ENCODE measurements at places on chromosomes 6 and 20.

DNA sequence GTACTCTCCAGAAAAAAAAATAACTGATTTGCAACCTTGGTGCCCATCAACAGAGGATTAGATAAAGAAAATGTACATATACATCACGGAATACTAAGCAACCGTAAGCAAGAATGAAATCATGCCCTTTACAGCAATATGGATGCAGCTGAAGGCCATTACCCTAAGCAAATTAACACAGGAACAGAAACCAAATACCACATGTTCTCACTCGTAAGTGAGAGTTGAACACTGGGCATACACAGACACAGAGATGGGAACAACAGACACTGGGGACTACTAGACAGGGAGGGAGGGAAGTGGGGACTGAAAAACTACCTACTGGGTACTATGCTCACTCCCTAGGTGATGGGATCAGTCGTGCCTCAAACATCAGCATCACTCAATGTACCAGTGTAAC lies 32.8 kb upstream of the CAP2 start:
- no peak for DNase-seq

DNA sequence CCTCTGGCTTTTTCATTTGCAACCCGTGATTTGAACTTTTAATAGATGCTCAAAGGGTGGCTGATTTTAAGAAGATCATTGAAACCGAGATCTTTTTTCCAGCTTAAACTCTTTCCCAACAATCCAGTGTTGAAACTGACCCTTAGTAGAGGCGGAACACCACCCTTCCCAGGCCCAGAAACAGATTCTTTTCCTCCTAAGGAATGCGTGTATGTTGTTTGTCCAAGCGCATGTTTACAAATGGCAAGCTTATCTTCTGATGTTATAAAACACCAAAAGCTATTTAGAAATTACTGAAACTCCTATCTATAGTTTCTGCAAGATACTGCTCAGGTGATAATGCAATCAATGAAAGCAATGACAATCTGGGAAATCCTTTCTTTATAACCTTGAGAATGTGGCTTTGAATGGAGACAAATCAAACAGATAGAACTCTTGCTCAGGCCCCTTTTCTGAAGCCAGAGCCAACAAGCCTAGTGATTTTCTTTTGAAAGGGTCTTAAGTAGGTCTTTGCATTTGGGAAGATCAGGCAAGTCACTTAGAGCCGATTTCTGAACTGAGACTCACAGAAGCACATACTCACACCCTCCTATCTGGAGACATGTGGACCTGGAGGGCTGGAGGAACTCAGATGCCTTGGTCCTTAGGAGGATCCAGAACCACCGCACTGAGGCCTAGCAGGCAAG lies 9.1 kb downstream of the BANF2 start:
- no peak for DNase-seq

- DNase-seq = no peak
Measured at GRCh38 chr6:157488058-157488457, 107.1 kb downstream of the ZDHHC14 start.

GRCh38 chr6:799769-800168 lies 106.8 kb upstream of the EXOC2 start:
- no peak for DNase-seq

GRCh38 chr6:114310053-114310452 lies 32.8 kb downstream of the HS3ST5 start:
- no peak for DNase-seq

DNA sequence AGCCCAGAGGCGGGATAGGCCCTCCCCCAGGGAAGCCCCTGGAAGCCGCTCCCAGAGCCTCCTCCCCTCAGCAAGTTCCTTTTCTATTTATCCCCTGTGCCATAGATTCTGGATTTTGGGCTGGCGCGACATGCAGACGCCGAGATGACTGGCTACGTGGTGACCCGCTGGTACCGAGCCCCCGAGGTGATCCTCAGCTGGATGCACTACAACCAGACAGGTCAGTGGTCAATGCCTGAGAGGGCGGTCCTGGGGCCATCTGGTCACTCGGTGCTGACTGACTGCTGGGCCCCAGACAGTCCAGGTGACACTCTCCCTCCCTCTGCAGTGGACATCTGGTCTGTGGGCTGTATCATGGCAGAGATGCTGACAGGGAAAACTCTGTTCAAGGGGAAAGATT lies 6.2 kb downstream of the MAPK13 start:
- DNase-seq = peak; percentile 55

GRCh38 chr6:152701081-152701862 lies 3.6 kb downstream of the MYCT1 start:
- DNase-seq = no peak

DNA sequence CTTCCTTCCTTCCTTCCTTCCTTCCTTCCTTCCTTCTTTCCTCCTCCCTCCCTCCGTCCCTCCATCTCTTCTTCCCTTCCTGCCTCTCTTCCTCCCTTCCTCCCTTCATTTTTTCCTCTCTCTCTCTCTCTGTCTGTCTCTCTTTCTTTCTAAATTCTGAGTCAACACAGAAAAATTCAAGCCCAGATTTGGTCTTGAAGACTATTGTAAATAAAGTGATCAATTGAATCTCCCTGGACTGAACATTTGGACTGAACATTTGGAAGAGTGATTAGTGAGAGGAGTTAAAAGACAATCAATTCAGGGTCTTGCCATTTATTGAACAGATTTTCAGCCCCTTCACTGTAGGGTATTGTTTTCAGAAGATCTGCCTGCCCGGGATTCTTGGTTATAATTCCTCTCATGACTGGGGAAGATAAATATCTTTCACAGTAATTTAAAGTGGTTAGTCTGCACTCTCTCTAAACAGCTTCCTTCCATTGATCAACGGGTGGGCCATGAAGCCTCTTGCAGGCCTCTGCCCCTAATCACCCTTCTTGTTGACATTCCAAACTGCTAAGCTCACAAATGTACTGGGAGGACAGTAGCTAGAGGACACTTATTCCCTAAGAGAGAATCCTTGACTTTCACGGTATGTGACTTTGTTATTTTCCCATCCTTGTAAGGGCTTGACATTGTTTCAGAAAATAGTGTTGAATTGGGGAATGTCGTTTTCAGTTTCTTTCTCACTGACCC lies 101.7 kb upstream of the BMP2 start:
- DNase-seq = no peak

GRCh38 chr6:45946352-45946751 lies 69.3 kb downstream of the CLIC5 start:
- DNase-seq = no peak
